ENCODE measurements at places on chromosomes 6 and 20. TPM values are rescaled to one million over a fixed set of nuclear protein-coding genes. Genes with fewer than 3 reads are reported as not detected.

DNA sequence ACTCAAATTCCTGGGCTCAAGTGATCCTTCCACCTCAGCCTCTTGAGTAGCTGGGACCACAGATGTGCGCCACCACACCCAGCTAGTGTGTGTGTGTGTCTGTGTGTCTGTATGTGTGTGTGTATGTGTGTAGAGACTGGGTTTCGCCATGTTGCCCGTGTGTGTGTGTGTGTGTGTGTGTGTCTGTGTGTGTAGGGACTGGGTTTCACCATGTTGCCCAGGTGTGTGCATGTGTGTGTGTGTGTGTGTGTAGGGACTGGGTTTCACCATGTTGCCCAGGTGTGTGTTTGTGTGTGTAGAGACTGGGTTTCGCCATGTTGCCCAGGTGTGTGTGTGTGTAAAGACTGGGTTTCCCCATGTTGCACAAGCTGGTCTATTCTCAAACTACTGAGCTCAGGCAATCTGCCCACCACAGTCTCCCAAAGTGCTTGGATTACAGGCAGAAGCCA, 28.3 kb downstream of the CDK5RAP1 start:
- DNase-seq: no peak

DNA sequence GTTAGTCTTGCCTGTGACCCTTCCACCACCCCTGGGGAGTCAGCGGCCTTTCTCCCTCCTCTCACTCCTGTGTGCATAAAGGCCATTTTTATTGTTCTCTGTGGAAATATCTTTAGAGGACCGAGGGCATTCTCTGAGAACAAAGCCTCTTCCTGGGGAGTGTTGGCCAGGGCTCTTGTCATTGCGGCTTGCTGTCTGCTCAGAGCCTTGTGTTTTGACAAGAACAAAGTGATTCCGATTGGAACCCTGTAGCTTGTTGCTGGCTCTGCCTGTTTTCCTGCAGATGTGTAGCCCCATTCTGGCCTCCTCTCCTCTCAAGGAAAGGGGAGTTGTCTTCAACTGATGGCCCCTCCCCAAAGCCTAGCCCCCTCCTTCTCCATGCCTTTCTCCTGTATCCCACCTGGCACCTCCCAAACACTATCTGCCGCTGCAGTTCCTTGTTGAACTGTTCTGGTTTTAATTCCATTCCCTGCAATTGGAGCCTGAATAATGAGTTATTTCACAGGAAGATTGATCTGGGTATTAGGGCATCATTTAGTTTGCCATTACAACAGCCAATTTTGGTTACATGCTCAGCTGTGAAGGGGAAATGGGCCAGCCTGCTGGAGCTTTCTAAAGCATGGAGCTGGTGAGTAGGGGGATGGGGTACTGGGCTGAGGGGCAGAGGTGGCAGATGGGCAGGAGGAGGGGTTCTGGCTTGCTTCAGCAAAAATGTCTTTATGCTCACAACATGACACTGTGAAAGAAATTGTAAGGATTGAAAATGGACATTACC, 252.5 kb downstream of the LRFN2 start:
- DNase-seq: no peak

- no peak for DNase-seq
Measured at GRCh38 chr6:137370871-137371633, 123.1 kb downstream of the OLIG3 start.

DNA sequence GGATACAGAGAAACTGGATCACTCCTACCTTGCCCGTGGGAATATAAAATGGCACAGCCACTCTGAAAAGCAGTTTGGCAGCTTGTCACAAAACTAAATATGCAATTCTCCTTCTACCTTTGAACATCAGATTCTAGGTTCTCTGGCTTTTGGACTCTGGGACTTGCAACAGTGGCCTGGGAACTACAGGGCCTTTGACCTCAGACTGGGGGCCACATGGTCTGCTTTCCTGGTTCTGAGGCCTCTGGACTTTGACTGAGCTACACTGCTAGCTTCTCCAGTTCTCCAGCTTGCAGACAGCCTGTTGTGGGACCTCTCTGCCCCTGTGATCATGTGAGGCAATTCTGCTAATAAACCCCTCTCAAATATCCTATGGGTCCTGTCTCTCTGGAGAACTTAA, 168.8 kb downstream of the CDH26 start:
- no peak for DNase-seq

DNA sequence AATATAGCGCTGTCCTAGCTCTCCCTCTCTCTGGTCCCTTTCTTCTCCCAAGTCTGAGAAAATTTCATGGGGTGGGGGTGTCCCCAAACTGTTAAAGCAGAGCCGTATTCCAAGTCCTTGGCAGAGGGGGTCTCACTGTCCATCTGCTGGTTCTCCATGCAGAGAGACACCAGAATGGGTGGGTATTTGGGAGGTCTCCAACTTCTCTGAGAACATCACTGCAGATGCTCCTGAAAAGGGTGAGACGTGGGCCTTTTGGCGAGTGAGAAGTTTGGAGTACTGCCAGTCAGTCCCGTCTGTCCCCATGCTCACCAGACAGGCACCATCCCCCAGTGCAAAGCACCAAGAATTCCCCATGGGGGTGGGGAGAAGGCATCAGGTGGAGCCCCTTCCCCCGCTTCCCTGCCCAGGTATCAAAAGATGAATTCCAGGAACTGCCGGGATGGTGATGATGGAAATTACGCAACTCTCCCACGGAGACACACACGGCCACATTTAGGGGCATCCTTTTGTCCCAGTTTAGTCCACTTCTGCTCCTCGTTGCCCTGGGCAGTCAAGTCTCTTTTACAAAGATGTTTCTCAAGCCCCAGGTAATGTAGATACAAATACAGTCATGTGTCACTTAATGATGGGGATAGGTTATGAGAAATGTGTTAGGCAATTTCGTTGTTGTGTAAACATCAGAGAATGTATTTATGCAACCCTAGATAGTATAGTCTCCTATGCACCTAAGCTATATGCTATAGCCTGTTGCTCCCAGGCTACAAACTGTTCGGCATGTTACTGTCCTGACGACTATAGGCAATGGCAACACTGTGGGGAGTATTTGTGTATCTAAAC, 73.4 kb upstream of the SRSF6 start:
- no peak for DNase-seq

DNA sequence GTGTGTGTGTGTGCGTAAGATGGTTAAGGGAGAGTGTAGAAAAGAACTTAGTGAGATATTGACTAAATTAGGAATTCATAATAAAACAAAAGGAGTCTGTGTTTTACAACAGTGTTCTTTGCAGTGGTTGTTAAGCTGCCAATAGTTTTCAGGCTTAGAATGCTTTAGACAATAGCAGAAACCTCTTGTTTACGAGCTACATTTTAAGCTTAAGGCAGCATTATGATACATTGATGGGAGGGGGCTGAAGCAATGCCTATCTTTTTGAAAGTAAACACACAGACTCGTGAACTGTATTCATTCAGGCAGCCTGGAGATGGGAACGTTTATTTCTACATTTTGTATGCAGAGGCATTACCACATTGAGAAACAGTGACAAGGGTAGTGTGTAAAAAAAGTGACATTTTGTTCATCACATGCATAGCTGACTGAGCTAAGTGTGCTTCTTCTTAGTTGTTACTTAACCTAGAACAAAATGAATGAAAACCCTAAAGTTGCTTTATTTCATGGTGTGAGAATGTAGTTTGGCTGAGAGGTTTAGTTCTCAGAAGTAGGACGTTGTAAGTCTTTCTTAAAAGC, 21.2 kb downstream of the CLVS2 start:
- no peak for DNase-seq

GRCh38 chr6:112231594-112232060, 22.7 kb downstream of the LAMA4 start:
- no peak for DNase-seq

Gene PACRG
- not detected for total RNA-seq

DNA sequence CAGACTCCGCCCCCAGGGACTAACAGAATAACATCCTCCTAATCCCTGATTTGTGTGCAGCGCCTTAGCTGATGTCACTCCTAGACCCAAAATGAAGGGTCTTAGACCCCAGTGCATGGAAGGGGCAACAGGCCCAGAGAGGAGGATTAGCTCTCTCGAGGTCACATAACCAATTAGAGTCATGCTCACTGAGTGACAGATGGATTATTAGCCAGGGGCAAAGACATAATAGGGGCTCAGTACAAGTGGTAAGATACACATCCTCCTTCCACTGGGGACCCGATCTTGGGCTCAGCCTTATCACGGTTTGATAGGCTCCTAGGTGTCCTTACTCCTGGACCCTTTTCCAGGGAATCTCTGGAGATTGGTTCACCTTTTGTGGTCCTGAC, 858 bp downstream of the TP53INP2 start:
- no peak for DNase-seq

DNA sequence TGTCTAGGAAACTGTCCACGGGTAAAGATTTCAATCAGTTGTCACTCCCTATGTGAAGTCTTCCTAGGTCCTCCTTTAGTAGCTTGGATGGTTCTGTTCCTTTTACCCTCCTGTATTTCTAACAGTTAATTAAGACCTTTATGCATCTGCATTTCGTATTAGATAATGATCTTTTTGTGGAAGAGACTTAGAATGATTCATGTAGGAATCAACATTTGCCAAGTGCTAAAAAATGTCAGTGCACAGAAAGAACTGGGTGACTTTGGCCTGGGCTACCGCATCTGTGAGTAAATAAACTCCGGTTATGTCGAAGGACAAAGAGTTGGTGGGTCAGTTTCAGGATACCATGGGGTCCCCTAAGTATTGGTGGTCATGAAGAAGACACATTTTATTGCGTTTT, 918.0 kb downstream of the TFAP2A start:
- DNase-seq: no peak

- DNase-seq: no peak
Measured at GRCh38 chr6:105459864-105460263, 57.0 kb upstream of the PREP start.

GRCh38 chr6:118135371-118135770, 228.3 kb downstream of the SLC35F1 start:
- DNase-seq: no peak

Gene GHRH
- total RNA-seq: not detected

Gene BMP5
- not detected for total RNA-seq

DNA sequence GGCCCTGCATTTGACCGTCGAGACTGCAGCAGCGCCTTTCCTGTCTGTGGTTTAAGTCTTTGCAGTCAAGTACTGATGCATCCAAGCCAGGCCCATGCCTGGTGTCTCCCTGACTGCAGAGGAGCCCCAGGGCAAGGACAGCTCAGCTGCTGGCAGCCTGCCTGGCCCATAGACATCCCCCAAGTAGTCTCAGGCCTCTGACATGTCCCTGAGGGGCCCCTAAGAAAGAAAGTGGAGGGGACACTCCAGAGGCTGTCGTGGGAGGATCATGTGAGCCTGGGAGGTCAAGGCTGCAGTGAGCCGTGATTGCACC, 18.0 kb downstream of the HRH3 start:
- DNase-seq: no peak

GRCh38 chr6:20640181-20640580, 105.9 kb downstream of the CDKAL1 start:
- no peak for DNase-seq

DNA sequence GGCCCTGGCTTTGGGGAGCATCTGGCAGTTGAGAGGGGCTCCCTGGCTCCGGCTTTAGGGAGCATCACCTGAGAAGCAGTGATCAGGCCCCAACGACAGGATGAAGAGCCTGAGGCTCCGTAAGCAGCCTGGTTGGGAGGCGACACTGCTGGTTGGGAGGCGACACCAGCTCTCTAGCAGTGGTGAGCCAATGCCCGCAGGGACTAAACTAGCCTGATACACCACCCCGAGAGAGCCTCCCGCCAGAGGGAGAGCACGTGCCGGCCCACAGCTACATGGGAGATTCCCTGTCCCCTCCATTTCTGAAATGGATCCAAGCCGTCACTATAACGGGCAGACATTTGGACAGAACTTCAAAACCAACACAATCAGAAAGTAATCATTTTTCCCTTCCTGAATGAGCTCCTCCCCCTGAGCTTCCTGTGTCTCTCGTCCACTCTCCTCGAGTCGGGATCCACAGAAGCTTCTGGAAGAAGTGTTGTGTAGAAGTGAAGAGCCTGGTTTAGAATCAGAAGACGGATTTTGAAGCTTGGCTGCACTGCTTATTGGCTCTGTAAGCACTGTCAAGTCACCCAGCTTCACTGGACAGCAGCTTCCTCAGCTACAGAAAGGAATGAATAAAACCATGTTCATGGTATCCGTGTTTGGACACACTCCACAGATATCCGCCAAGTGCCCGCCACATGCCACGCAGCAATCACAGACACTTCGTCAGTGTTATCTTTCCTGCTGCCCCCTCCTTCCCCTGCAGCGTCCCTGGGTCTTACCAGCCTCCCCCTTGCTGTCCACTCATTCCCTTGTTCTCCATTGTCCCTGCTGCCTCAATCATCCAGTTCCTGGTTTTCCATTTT, 199.6 kb downstream of the TTLL2 start:
- no peak for DNase-seq

DNA sequence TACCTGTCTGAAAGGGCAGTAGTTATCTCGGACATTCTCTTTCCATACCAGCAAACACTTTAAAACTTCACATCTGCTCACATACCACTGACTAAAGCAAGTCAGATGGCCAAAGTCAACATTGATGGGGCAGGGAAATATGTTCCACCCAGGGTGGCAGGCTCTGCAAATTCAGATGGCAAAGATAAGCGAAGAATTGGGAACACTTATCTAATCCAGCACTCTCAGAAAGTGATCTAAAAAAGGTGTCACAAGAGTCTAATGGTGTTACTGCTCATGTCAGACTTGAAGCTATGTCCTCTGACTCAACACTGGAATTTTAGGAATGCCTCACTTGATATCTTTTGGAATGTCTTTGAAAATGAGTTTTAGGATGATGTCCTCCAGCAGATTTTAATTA, 1086.2 kb downstream of the KIF16B start:
- no peak for DNase-seq

Gene AKAP12
- 0.72 TPM for total RNA-seq

Gene AFG1L
- total RNA-seq: 17.5 TPM

DNA sequence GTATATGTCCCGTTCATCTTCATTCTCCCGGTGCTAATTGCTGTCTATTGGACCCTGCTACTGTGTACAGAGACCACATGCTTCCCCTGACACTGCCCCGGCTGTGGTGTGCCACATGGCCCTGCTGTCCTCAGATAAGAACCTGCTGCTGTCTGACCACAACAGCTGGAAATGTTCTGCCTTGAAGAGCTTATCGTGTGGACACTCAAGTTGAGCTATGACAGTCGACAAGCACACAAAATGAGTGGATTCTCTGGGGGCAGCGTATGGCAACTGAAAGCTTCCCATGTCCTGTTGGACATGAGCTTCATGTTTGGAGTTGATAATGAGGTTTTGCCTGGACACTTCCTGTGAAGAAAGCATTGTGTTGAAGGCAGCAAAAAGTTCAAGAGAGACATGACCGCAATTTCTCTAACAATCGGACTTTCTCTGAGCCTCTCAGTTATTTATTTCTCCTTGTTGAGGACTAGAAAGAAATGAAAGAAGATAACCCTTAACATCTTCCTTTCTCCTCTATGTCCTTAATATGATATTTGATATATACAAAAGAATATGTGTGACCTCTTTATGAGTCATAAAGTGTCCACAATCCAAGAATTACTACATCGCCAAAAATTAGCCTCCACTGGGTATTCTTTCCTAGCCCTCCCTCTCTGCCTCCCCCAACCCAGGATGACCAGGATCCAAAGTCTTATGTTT, 187.1 kb upstream of the TCF21 start:
- DNase-seq: peak; percentile 81

- DNase-seq: peak; percentile 39
Measured at GRCh38 chr6:34859951-34860350, 27.9 kb downstream of the TAF11 start.

- no peak for DNase-seq
Measured at GRCh38 chr6:137846274-137846673, 20.8 kb upstream of the TNFAIP3 start.

Gene SLC22A2
- not detected for total RNA-seq

- DNase-seq: no peak
Measured at GRCh38 chr6:155188707-155189496, 74.9 kb upstream of the CLDN20 start.

GRCh38 chr20:13288357-13288756, 67.3 kb downstream of the ISM1 start:
- DNase-seq: no peak

- no peak for DNase-seq
Measured at GRCh38 chr6:139701003-139701402, 326.6 kb upstream of the CITED2 start.
